NCI-H1092 treated with DMSO at 0.1 percent for 48 hours (cell line): ENCODE measurements at places on chromosomes 6 and 20.
A peak's percentile ranks its signal among the peaks of the same experiment; 100 is the strongest.

DNA sequence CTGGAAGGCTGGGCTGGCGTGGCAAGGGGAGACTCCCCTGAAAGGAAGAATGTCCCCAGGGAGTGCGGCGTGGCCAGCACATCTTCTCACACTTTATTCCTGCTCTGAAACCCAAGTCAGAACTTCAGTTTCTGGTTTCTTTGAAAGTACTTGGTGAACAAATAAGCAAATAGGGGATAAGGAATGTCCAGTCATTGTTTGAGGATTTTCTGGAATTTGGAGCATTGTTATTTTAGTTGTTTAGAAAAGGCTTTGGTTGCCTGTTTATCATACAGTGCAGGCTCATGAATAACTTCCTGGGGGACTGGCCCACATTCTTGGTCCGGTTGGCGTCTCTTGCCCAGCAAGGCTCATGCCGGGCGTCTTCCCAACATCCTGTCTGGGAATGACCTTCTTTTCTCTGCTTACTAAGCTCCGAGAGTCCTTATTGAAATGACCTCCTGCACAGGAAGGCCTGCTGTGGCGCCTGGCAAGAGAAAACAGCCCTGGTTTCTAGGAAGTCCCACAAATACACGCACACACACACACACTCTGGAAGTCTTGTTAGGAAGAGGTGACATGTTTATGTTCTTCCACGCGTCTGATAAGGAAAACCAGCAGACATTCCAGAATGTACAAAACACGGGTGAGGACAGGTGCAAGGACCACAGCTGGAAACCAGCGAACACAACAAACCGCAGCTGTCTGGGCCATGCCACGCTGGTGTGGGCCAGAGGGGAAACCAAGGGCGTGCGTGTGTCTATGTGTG, 71.9 kb downstream of the TMEM170B start:
- DNase-seq: no peak

DNA sequence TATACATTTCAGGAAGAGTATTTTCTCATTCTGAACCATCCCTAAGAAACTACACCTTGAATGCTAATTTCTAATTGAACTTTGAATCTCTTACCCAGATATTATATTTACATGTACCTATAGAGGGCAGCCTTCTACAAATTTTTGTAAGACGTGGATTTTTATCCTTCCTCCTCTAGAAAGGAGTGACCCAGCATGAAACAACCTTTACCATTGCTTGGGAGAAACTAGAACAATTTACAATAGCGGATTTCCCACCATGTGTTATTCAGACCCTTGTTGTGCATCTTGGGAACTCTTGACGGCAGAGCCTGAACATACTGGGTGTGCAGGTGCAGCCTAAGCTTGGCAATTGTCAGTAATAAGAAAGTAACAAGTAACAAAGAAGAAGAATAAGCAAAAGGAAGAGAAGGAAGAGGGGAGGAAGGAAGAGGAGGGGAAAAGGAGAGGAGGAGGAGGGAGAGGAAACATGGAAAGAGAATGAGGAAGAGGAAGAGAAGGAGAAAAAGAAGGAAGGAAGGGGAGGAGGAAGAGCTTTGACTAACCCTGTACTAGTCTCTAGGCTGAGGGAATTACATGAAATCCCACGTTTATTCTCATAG, 10.8 kb upstream of the TAAR1 start:
- DNase-seq: peak; percentile 21

DNA sequence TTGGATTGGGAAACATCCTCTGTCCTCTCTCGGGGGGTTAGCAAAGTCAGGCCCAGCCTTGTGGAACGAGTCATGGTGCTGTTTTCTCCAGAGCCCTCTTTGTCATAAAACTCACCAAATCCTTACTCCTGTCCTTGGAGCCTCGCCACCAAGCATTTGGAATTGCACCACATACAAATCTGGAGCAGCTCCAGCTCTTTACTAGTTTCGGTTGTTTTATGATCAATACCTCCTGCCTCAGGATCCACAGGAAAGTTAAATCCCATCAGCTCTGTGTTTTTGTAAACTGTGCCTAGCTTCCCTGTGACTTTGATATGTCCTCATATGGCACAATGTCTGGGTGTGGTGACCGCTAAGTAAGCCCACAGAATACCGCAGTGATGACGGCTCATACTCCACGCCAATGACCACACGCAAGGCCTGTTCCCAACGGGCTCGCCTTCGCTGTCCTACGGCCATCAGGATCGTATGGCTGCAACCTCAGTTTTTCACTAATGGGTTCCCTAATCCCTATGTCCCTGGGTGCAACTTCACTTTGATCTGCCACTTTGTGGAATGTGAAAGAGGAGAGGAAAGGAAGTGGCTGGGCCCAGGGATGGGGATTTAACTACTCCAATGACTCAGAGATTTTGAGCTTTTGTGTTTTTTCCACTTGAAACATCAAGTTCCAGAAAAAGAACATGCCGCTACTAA, 111.3 kb upstream of the FOXQ1 start:
- DNase-seq: no peak

GRCh38 chr6:151257985-151258445, 18.2 kb downstream of the AKAP12 start:
- no peak for DNase-seq

GRCh38 chr6:10429638-10430427, 15.0 kb upstream of the TFAP2A start:
- peak; percentile 38 for DNase-seq

- DNase-seq: no peak
Observed at GRCh38 chr6:149938571-149939355, 3.1 kb upstream of the ULBP2 start.

- DNase-seq: no peak
Observed at GRCh38 chr20:38316341-38316740, 12.4 kb downstream of the BPI start.

DNA sequence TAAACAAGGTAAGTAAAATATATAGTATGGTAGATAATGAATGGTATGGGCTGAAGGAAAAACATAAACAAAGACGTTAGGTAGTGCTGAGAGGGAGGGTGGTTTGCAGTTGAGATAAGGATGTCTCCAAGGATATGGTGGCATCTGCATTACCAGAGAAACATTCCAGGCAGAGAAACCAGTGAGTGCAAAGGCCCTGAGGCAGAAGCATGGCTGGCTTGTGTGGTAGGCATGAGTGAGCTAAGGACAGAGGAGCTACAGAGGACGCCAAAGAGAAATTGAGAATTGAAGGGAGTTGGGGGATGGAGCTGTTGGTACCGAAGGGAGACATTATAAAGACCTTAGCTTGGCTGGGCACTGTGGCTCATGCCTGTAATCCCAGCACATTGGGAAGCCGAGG, 18.4 kb upstream of the TFAP2A start:
- DNase-seq: no peak

DNA sequence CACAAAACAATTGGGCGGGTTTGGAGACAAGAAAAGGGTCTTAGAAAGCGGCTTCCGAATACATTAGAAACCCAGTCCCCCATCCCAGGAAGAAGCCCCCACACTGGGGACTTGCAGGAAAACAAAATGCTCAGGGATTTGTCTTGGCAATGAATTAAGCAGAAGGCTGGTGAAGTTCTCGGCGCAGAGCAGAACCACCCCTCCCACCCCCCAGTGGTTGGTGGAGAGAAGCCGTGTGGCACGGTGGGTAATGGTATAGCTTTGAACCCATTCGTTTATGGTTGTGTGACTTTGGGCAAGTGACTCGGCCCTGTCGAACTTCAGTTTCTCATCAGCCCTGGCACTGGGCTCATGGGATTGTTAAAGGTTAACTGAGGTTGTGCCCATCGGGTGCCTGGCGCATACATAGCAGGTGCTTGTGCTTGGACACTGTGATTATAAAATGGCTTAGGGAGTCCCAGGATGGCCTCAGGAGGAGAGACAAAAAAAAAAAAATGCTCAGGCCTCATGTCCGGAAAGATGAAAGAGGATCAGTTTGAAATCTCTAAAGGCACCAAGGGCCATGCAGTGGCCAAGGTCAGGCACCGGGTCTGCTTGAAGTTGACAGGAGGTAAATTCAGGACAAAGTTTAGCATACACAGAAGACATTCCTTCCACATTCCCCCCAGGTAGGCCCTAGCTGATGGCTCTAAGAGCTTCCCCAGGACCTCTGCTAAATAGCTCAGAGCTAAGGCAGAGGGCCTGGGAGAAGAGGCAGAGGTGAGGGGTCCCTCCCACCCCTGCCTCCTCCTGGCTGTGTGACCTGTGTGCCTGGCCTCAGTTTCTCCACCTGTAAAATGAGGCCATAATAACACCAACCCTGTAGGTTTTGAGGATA, 120.1 kb upstream of the PTPN1 start:
- DNase-seq: no peak

- DNase-seq: no peak
Observed at GRCh38 chr6:132719736-132720448, 6.0 kb upstream of the VNN1 start.

- DNase-seq: no peak
Observed at GRCh38 chr20:16692009-16692408, 37.8 kb upstream of the SNRPB2 start.

DNA sequence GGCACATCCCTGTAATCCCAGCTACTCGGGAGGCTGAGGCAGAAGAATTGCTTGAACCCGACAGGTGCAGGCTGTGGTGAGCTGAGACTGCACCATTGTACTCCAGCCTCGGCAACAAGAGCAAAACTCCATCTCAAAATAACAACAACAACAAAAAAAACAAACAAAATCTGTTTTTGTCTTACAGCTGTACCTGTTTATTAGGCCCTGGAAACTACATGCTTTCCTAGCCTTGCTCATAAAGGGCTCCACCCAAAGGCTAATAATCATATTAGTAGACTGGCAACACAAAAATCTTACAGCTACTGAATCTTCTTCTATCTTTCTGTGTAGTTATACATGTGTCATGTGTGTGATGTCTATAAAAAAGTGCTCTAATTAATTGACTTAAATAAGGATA, 503.9 kb upstream of the EYS start:
- no peak for DNase-seq

- DNase-seq: no peak
Observed at GRCh38 chr6:168332020-168332419, 12.4 kb upstream of the DACT2 start.

GRCh38 chr6:41424370-41425058, 89.1 kb downstream of the NCR2 start:
- DNase-seq: peak; percentile 82

- DNase-seq: no peak
Observed at GRCh38 chr6:56891754-56892153, 63.2 kb upstream of the BEND6 start.

DNA sequence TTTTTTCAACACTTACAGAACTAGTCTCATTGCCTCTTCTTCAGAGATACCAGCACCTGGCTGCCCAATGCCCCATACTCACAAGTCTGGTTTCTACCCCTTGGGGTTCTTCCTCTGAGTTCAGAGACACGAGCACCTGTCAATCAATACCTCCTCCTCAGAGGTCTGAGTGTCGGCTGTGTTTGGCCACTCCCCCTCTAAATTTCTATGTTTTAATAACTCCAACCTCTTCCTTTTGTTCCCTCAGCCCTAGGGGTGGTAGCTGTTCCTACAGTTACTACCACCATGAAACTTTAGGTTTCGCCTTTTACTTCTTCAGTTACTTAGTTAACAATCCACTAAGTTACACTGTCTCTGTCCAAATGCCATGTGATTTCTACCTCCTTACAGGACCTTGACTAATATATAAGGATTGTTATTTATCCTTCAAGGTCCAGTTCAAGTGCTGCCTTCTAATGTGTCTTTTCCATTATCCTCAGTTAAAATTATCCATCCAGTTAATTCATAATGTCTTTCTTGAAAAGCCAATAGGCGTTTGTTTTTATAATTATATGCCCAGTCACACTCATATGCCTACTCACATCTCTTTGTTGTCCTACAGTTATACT, 14.6 kb upstream of the PHF20 start:
- DNase-seq: no peak

DNA sequence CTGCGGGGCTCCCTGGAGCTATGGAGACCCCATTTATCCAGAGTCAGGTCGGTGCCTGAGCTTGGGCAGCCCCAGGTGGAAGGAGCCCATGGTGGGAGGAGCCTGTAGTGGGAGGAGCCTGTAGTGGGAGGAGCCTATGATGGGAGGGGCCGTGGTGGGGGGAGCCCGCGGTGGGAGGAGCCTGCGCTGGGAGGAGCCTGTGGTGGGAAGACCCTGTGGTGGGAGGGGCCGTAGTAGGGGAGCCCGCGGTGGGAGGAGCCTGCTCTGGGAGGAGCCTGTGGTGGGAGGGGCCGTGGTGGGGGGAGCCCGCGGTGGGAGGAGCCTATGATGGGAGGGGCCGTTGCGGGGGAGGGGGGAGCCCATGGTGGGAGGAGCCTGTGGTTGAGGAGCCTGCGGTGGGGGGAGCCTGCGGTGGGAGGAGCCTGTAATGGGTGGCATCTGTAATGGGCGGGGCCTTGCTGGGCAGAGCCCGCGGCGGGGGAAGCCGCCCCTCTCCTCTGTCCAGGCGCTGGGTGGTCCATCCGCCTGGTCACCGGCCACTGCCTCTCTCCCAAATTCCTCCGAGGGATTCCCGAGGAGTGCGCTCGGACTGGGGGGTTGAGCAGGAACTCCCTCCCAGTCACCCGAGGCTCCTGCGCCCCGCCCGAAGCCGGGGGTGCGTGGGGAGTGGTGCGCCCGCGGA, 567 bp upstream of the FNDC11 start:
- DNase-seq: no peak

GRCh38 chr6:33249732-33250630, 21.7 kb downstream of the VPS52 start:
- peak; percentile 45 for DNase-seq
